ENCODE measurements at places on chromosomes 3 and 15.

DNA sequence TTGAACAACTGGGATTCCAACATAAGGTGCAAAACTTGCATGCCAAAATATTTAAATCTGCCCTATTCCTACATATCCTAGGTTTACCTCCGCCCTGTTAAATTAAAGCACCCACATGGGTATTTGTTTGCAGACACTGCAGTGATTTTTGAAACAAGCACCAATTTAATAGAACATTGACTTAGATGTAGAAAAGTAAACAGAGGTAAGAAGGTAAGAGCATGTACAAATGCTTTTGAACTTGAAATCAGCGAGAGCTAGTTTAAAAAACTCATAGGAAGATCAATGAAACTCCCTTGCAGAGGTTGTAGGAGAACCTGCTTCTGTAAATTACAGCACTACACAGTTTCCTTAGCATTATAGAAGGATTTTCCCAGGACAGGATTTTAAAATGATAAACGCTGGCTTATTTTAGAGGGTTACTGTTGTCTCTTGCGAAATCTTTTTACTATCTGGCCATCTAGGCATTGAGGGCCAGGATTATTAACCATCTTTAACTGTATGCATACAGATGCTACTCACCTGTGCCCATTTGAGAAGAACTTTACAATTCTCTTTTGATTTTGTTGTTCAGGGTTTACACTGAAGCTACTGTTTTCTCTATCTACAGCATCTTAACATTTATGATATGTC is 284.8 kb downstream of the FEZF2 start:
- DNase-seq = no peak

DNA sequence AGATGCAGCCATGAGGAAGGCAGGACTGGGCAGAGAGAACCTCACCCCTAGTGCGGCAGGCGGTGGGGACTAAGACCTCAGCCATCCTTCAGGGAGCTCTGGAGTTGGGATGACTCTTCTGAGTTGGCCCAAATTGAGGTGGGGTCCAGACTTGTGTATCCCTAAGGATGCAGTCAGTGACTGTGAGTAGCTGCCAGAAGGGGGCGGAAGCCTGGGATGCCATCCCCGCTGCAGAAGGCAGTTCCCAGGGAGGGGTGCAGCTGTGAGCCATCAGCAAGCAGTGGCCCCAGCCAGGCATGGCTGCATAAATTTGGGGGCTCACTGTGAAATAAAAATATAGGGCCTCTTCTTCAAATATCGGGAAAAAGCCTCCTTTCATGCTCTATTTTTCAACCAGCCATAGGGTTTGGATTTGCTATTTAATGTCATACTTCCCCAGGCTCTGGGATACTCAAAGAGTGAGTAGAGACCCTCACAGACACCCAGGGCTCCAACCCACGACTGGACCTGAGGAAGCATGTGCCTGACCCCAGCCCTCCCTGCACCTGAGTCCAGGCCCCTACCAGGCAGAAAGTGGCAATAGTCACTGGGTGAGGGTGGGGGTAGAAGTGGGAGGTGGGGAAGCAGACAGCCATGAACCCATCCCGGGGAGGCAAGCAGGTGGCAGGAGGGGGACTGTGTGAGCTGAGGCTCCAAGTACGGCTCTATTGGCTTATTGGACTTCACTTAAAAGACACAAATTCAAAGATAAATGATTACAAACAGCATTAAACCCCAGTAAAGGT is 30.5 kb downstream of the GRK7 start:
- no peak for DNase-seq

GRCh38 chr3:192207239-192207638 is 520.1 kb downstream of the FGF12 start:
- no peak for DNase-seq

- no peak for DNase-seq
These were observed 130.0 kb downstream of the RBMS3 start for GRCh38 chr3:29410660-29411405.

- DNase-seq = no peak
These were observed 102.8 kb downstream of the PYDC2 start for GRCh38 chr3:191563722-191564121.

GRCh38 chr3:150306906-150307305 is 101.2 kb upstream of the TSC22D2 start:
- DNase-seq = no peak

GRCh38 chr3:64196236-64196929 is 28.9 kb downstream of the PRICKLE2 start:
- DNase-seq = no peak

DNA sequence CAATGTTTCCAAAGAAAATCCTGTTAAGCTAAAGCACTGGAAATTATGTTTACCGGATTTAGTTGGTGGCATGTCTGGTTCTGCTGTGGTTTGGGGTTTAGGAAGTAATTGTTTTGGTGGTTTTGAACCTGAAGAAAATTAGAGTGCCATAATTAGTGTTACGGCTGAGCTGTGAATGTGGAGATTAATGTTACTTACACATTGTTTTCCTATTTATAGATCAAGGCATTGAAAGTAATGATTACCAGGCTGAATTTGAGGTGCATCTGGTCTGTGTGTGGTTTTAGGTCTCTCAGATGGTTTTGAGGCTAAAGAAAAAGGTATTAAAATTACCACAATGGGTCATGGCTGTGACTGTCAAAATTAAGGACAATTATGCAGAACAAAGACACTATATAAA is 128.9 kb downstream of the TFG start:
- DNase-seq = no peak

DNA sequence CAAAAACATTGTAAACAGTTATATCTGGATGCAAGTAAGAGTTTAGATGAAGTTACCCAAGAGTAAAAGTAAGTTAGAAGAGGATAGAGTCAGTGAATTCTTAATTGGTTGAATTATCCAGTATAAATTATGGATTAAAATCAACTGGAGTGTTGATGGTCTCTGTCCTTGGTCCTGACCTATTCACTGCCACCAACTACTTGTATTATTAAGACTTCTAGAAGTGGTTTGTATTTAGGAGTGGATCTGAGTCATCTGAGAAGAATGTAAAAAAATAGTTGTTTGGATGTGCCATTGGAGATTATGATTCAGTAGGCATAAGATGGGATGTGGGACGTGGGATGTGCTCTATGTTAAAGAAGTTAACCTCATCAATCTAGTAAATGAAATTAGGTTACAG is 86.4 kb downstream of the SYNPR start:
- DNase-seq = no peak

DNA sequence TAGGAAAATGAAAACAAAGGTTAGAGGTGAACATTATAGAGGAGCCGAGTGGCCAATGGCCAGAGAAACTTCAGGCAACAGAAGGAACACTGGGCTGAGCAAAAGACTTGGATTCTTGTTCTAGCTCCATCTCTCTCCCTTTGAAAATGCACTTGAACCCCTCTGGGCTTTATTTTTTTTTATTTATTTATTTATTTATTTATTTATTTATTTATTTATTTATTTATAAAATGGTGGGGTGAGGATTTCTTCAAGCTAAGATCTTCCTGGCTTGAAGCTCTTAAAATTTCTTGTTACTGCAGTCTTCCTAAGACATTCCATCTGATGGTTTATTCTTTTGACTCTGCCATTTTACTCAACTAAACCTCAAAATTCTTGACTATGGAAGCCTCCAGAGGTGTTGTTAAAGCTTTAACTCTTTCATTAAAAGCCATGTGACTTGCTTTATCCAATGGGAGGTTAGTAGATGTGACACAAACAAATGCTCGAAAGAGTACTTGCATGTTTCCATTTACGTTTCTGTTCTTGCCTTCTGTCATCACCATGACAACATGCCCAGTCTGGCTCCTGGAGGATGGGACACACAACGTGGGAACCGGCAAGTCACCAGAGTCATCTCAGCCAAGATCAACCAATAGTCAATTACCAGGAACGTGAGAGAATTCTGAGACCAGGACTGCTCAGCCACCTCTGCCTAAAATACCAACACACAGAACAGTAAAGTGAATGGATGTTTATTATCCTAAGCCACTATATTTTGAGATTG is 325.2 kb upstream of the CTNNB1 start:
- DNase-seq = no peak

DNA sequence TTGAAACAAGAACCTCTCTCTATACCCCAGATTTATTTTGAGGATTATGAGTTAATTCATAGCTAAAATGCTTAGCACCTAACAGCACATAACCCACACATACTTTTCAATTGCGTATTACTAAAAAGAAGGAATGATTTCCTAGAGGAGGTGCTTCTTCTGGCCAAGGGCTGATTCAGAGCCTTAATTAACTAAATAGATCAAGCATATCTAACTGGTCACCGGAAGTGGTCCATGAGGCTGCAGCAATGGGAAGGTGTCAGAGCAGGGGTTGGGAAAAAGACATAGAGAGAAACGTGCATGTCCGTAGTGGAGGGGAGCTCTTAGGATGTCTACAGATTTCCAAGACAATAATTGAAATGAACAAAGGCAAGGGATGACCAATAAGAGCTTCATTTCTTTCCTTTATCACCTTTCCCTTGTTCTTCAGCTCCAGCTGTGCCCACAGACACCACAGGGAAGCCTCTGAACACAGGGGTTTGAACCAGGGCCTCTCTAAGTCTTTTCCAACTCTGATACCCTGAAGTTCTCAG is 467 bp downstream of the HGD start:
- DNase-seq = no peak

DNA sequence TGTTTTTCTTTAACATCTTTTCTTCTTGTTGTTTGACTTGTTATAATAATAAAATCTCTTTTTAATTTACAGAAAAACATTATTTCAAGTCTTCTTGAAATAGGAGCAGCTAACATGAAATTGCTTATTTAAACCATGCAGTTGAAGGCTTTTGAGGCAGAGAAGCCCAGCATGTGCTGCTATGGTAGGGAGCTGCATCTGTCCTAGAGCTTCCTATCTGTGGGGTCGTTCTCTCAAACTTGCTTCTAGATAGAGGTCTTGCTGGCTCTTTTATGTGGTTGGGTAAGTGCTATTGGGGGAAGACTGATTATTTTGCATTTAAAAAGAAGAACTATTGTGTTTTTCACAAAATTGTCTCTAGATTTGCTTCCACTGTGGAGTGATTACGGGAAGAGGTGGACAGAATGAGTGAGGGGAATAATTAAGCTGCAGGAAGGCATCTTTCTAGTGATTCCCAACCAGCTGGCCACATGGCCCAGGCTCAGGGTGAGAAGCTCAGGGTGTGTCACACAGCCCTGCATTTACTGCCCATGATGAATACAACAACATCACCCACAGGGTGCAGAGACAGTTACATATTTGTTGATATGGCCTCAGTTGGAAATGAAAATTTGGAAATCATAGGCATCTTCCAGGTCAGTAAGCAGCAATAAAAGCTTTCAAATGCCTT is 98.7 kb downstream of the CHST2 start:
- no peak for DNase-seq

- DNase-seq = no peak
These were observed 909.1 kb downstream of the EPHA3 start for GRCh38 chr3:90016555-90016954.

GRCh38 chr3:103052236-103052830 is 617.5 kb downstream of the ZPLD1 start:
- DNase-seq = no peak

GRCh38 chr15:100050877-100051786 is 290.6 kb downstream of the ADAMTS17 start:
- DNase-seq = no peak

- DNase-seq = no peak
These were observed 755 bp downstream of the CD200R1 start for GRCh38 chr3:112974178-112974517.

DNA sequence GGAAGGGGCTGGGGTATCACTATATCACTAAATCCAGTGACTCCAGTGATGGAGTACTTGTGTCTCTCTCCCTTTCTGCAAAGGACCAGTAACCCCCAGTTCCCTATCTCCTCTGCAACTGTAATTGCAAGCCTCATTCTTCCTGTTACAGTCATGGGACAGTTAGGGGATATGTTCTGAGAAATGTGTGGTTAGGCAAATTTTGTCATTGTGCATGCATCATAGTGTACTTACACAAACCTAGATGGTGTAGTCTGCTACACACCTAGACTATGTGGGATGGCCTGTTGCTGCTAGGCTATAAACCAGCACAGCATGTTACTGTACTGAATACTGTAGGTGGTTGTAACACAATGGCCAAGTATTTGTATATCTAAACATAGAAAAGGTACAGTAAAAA is 2.2 kb downstream of the VPS8 start:
- DNase-seq = no peak

DNA sequence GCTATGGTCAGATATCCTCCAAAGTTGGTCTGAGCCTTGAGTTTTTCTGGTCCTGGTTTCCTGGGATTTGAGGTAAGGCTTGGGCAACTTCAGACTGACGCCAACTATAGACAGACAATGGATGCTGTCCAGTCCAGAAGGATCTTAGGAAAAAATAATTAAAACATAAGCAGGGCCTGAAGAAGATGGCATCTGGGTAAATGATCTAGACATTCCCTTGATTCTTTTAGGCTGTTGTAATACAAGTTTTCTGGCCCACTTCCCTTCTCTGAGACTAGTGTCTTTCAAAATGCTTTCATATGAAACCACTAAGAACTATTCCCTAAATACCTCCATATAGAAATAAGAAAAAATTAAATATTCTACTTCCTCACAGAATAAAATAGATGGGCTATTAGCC is 47.7 kb upstream of the PLXND1 start:
- DNase-seq = no peak

GRCh38 chr3:13083898-13084297 is 10.7 kb upstream of the IQSEC1 start:
- no peak for DNase-seq

DNA sequence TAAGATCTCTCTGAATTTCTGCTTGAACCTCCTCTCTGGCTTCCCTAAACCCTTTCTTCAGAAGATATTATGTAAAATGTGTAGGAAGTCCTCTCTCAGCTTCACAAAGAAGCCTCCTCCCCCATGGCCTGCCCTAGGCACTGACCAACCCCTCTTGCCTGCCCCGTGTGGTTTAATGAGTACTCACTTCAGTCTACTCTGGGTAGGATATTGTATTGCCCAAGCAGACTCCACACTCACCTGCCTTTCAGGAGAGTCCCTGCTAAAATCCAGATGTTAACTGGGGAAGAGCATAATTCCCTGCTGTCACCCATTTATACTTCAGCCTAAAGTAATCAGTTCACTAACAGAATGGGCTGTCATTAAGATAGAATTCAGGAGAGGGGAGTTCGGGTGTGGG is 2.6 kb upstream of the AGBL1 start:
- no peak for DNase-seq

GRCh38 chr3:103787164-103787871 is 1352.5 kb downstream of the ZPLD1 start:
- DNase-seq = no peak

- DNase-seq = no peak
These were observed 495.2 kb upstream of the TBL1XR1 start for GRCh38 chr3:177692304-177692975.

All from NCI-H1092 (cell line).